ENCODE measurements at places on chromosomes 4 and X. TPM values are rescaled to one million over a fixed set of nuclear protein-coding genes. Genes with fewer than 3 reads are reported as not detected.

Gene PWWP3B
- total RNA-seq: 0.27 TPM

DNA sequence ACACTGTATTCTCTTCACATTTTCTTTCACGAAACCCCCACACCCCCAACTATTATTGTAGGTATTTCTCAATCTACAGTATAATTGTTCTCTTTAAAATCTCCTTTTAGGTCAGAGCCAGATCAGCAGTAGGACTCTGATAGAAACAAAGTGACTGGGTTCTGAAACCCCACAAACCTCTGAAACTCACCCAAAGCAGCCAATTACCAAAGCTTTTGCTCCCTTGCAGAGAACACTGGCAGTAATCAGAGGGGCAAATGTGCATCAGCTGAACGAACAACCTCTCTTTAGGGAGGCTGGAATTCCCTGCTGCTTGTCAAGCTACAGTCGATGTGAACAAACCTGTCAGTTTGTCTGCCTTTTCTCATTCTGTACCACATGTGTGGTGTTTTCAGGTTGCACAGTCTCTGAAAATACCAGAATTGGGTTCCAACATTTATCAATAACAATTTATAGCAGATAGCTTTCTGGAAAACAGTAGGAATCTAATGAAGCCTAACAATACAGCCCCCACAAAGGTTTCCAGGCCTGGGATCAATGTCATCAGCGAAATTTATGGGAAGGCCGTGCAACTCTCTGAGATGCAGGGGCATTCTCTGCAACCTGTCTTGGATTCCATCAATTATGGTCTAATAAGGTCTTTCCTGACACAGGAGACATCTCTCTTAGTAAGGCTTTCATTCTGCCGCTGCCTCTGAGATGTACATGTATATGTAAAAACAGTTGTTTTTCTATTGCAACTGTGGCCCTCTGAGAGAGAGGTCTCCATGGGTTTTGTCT is 395.9 kb downstream of the GPAT3 start:
- DNase-seq: no peak
- no peak overlapping the region for H3K4me3 ChIP-seq
- H3K27ac ChIP-seq: no peak overlapping the region
- no peaks in the 10 kb centered on the region for H3K27me3 ChIP-seq

DNA sequence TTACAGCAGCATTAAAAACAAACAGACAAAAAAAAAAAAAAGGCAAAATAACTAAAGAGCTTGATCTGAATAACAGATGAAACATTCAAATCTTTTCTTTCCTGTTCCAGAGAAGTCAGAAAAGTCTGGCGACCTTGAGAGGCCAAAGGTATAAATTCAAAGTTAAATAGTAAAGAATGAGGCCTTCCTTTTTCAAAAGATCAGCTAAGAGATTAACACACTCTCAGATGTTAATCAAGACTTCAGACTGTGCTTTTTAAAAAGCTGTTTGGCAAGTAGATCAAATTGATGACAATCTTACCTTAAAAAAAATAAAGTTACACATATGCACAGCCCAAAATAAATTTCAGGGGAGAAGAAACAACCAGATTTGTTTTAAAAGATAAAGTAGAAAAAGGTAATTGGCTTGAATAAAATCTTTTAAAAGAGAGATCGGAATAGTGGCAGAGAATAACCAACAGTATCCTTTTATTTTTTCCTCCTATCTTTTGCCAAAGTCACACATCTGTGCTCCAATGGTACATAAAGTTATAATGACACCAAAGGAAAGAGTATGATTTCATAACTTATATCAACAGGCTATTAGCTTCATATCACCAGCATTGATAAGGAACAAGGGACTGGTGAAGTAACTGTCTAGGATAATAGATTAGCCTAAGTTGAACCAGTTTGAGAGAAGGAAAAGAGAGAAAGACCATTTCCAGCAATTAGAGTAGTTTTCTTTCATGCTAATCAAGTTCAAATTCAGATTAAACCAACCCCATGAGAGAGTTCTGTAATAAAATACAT is 70.4 kb downstream of the METTL14 start:
- no peaks in the 10 kb centered on the region for H3K27me3 ChIP-seq
- H3K4me1 ChIP-seq: no peaks in the 10 kb centered on the region
- no peaks in the 10 kb centered on the region for H3K36me3 ChIP-seq
- no peak overlapping the region for H3K4me3 ChIP-seq
- DNase-seq: no peak

GRCh38 chr4:84901740-84902281 is 64.7 kb downstream of the WDFY3 start:
- no peaks in the 10 kb centered on the region for H3K4me1 ChIP-seq
- H3K27me3 ChIP-seq: no peaks in the 10 kb centered on the region
- no peak overlapping the region for H3K27ac ChIP-seq
- H3K4me3 ChIP-seq: no peak overlapping the region
- no peaks in the 10 kb centered on the region for H3K36me3 ChIP-seq

Gene LINC00632
- 21.1 TPM for total RNA-seq

DNA sequence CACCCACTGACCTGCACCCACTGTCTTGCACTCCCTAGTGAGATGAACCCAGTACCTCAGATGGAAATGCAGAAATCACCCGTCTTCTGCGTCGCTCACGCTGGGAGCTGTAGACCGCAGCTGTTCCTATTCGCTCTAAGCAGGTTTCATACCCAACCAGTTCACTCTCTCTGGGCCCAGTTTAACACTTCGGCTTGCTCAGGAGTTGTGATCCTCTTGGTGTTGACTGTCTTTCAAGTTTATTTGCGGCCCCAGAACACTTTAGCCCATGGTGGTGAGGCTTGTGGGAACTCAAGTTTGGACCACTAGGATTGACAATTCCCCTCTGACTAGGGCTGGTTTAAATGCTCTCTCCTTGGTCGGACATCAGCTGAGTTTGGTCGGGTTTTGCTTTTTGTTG is 147.0 kb downstream of the DACH2 start:
- no peaks in the 10 kb centered on the region for H3K27me3 ChIP-seq
- no peak for DNase-seq
- H3K27ac ChIP-seq: no peak overlapping the region
- H3K4me3 ChIP-seq: no peak overlapping the region
- no peaks in the 10 kb centered on the region for H3K4me1 ChIP-seq
- no peaks in the 10 kb centered on the region for H3K36me3 ChIP-seq

Gene MAMLD1
- total RNA-seq: 1.2 TPM

DNA sequence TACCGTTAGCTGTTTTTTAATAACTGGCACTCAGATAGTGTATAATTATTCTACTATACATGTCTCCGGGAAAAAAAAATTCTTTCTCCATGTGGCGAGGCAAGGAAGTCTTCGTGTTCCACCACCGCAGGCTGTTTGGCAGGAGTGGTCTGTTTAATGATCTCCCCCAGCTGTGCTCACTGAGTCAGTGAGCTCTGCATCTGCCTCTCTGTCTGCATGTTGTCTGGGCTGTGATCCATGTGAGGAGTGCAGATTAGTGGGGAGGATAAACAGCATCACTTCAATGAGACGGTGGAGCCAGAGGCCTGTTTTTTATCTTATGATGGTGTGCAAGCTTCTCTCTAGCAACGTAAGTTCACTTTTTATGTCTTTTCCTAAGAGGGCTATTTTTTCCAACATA is 69.8 kb downstream of the RPS3A start:
- DNase-seq: peak; percentile 62
- peaks cover 23% of the 10 kb centered on the region for H3K4me1 ChIP-seq
- H3K27me3 ChIP-seq: no peaks in the 10 kb centered on the region

Gene GAGE12G
- not detected for total RNA-seq

- no peak overlapping the region for H3K27ac ChIP-seq
- no peaks in the 10 kb centered on the region for H3K27me3 ChIP-seq
- no peaks in the 10 kb centered on the region for H3K36me3 ChIP-seq
- H3K4me3 ChIP-seq: no peak overlapping the region
- no peak for DNase-seq
- H3K4me1 ChIP-seq: no peaks in the 10 kb centered on the region
These were observed 492.1 kb downstream of the PCDH10 start for GRCh38 chr4:133641191-133641590.

GRCh38 chrX:29531336-29531735 is 684.0 kb upstream of the MAGEB2 start:
- no peaks in the 10 kb centered on the region for H3K27me3 ChIP-seq
- H3K36me3 ChIP-seq: no peaks in the 10 kb centered on the region
- no peak for DNase-seq
- H3K4me3 ChIP-seq: no peak overlapping the region
- H3K27ac ChIP-seq: no peak overlapping the region
